ENCODE measurements at places on chromosomes 2 and 18.

DNA sequence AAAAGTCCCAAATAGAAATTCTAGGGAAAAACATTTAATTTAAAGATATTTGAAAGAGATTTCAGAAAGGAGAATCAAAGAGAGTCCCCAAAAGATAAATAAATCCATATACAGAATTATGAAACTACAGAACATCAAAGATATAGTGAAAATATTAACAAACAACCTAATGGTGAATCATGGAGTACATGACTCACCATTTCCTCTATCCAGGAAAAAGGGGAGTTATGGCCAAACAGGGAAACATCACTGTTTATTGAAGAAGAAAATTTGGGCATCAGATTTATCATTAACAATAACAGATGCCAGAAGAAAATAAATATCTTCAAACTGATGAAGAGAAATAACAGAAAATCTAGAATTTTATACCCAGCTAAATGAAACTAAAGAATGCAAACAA, 448.3 kb downstream of the CDH2 start:
- DNase-seq, result no peak

DNA sequence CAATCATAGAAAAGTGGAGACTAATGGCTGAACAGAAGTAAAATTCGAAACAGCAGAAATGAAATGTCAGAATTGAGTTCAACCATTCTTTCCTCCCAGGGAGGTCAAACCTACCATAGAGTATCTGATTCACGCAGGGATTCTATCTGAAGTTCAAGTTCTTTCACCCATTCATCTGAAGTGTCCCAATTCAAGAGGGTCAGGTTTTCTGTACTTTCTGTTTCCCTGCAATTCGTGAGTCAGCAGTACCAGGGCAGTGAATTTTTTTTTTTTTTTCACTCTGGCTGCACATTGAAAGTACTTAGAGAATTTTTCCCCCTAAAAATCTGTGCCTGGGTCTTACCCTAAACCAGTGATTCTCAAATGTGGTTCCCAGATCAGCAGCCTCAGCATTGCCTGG, 40.9 kb upstream of the CCDC88A start:
- no peak for DNase-seq

DNA sequence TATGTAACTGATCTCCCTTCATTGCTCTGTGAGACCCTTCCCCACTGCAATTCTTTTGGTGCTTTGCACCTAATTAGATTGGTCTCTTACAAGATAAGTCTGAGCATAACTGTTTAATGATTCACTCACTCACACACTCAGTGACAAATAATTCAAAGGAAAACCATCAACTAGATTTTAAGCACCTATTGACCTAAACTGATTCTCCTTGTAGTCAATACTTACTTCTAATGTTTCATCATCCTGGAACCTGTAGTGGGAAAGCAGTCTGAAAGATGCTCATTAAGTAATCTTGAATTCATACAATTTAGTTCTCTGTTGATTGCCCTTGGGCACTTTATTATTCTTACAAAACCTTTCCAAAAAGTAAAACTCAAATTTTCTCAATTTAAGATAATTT, 74.3 kb upstream of the COL5A2 start:
- no peak for DNase-seq

- peak; percentile 77 for DNase-seq
These were observed 149.5 kb downstream of the CCBE1 start for GRCh38 chr18:59547581-59548182.

GRCh38 chr18:43238429-43238828, 38.9 kb downstream of the SYT4 start:
- no peak for DNase-seq

DNA sequence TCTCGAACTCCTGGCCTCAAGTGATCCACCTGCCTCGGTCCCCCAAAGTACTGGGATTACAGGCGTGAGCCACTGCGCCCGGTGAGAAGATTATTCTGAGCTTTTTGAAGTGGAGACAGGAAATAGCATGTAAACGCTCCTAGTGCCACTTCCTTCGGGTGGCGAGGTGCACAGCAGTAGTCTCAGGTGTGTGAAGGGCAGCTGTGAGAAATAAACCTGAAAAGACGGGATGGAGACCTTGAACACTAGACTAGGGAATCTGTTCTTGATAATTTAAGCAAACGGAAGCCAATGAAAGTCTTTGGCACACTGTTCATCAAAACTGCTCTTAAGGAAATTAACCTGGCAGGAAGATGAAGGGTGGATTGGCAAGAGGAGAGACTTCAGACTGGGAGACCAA, 439 bp upstream of the PLEKHH2 start:
- DNase-seq, result no peak

DNA sequence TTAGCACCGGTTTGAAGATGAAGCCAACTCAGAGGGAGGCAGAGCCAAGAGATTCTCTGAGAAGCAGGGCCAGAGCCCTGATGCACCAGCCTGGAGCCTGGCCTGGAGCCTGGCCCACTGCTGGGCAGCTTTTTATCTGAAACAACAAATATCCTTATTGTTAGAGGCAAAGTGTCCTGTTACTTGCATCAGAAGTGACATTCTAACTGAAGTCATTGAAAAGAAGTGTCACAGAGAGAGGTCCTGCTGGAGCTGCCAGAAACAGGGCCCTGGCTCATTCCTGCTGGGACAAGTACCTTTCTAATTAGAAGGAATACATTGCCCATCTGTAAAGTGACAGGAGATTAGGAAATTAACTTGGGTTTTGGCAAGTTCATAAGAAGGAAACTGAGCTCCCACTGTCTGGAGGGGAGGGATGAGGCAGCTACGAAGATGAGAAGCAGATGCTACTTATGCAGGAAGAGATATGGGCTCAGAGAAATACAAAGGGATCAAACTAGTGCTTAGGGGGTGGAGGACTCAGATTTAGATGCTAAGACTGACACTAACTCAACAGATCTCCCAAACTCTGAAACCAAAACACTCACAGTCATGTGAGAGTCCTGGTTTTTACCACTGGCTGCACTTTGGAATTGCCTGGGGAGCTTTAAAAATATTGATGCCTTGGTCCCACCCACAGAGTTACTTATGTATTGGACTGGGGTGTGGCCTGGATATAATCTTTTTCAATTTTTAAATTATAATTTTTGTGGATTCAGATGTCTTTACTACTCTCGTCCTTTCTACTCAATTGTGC, 11.0 kb upstream of the HK2 start:
- no peak for DNase-seq

- DNase-seq, result no peak
These were observed 248.5 kb downstream of the ZNF516 start for GRCh38 chr18:76246590-76246989.

GRCh38 chr2:96528006-96528699, 8.4 kb upstream of the ARID5A start:
- DNase-seq, result no peak

DNA sequence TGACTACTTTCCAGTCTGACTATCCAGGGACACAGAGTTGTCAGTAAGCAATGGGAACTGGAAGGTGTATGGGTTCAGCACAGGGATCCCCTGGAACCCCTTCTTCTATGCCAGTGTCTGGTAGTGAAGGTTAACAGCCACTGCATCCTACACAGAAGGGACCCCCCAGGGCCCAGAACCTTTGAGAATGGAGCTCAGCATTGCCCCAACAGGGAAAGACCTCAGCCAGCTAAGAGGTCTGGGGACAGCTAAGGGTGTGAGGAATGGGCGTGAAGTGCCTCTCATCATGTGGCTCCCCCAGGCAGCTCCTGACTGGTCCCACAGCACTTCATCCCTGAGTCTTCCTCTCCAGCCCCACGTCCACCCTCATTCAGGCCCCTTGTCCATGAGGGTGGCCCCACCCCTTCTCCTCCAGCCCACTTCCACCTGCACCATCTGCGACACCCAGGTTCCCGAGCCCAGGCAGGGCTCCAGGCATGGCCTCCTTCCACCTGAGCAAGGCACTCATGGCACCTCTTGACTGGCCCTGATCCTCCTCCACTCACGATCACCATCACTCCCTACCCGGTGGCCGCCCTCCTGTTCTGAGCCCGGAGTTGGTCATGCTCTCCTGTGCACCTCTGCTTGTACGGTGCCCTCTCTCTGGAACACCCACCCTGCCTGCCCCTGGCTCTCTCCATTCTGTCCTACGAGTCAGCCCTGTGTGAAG, 77.1 kb downstream of the SFXN5 start:
- DNase-seq, result no peak

GRCh38 chr2:99571021-99571420, 81.2 kb upstream of the REV1 start:
- DNase-seq, result no peak

DNA sequence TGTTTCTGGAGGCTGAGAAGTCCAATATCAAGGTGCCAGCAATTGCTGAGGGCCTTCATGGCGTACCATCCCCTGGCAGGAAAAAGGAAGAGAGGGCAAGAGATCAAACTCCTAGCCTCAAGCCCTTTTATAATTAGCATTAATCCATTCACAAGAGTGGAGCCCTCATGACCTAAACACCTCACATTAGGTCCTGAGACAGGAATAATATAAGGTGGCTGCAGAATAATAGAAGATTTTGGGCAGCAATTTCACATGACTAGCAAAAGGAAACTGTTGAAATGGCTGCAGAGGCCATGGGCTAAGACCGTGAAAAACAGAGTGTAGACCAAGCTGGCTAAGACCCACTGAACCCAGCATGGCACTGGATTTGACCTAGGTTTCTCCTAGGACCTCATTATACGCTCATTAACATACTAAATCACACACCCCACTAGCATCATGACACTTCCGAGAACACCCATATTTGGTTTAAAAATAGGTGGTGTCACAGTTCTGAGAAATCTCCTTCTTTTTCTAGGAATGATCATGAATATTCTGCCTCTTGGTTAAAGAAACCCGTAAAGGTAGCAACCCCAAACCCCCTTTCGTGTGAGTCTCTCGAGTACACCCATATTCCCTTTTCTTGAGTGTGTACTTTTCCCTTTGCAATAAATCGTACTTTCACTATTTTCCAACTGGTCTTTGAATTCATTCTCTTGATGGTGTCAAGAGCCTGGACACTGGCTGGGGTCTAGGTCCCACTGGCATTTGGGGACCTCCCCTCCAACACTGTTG, 3.1 kb upstream of the MYCN start:
- no peak for DNase-seq

GRCh38 chr2:236946871-236947270, 138.8 kb upstream of the COPS8 start:
- no peak for DNase-seq

DNA sequence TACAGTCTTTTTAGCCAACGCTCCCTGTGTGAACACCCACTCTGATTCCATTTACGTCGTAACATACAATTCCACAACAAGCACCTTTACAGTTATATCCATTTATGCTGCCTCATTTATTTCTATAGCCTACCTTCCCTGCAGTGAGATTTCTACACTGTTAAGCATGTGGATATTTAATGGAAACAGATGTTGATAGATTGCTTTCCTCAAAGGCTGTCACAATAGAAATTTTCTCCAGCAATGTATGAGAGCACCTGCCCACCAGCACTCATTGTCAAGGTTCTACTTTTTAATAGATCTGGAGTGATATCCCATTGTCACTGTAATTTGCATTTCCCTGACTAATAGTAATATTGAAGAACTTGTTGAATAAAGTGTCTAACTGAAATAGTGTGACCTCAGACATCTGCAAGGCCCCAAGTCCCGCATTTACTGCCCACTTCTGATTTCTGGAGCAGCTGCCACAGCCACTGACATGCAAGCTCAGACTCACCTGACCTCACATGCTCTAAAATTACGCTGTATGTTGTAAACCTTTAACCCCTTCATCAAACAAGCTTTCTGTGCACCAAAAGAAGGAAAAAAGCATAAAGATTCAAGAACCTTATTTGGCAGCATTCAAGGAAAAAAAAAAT, 295.1 kb downstream of the CNTNAP5 start:
- DNase-seq, result no peak

DNA sequence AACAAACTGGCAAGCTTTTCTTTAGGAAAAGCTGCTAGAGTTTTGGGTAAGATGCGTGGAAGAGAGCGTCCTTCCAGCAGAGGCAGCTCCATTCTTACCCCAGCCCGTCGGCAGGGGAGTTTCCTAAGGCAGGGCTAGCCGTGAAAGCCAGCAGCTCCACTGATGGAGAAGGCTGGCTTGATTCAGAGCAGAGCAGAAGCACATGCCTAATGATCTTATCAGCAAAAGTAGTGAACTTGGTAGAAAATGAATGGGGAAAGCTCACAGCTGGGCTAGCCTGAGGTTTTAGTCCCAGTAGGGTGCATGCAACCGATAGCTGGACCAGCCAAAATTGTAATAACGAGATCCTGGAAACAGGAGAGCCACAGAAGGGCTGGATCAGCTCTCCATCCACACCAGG, 20.8 kb downstream of the LAMA1 start:
- DNase-seq, result no peak

DNA sequence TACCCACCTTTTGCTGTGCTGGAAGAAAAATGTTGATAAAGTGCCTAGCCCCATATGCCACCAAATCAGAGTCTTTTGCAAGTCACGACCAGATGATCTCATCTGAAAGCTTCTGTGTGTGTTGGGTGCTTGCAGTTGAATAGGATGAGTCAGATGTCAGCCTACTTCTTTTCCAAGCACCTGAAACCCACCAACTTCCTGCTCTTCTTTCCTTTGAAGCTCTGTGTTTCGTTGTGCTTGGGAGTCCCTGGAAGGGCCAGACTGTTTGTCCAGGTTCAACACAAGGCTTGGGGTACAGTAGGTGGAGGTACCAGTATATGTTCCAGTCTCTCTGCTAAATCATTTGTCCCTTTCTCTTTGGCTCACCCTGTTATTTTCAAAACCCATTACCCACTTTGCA, 36.8 kb upstream of the LCLAT1 start:
- no peak for DNase-seq

DNA sequence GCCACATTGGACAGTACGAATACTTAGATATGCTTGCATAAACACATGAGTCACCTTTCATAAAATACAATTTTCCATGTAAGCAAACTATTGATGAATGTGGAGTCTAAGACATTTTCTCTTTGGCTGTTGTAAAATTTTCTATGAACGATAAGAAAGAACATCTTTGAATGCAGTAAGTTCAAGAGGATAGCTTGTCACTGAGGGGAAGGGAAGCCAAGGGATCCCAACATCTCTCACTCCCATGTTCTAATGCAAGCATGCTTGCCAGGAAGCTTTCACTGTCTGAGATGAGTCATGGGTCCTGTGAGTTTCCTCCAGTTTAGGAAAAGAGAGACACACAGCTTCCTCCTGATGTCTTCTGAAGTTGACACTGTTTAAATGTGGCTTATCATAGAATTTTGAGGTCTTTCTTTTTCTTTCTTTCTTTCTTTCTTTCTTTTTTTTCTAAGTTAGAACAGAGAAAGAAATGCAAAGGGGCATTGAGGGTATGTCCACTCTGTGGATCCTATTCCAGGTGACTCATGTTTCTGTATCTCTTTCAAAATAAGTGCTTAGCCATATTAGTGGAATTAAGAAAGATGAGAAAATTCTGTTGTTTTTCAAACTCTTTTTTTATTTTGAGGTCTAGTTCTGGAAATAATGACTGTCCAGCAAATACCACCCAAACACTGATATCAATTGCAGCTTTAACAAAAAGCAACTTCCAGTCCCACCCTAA, 146.6 kb downstream of the RDH14 start:
- DNase-seq, result peak; percentile 62

- no peak for DNase-seq
These were observed 320.5 kb downstream of the FSIP2 start for GRCh38 chr2:186059096-186059495.

GRCh38 chr2:96156926-96157648, 11.8 kb upstream of the DUSP2 start:
- DNase-seq, result no peak

- DNase-seq, result no peak
These were observed 1.7 kb downstream of the CYB5A start for GRCh38 chr18:74290021-74290420.

GRCh38 chr2:158270536-158270935, 168.9 kb downstream of the UPP2 start:
- no peak for DNase-seq

GRCh38 chr2:134131681-134132489, 122.0 kb upstream of the MGAT5 start:
- no peak for DNase-seq

- no peak for DNase-seq
These were observed 12.8 kb upstream of the ALPP start for GRCh38 chr2:232365621-232366321.
